Right ventricle myocardium inferior (tissue), 1 donor: ENCODE measurements at places on chromosomes 7 and 10. TPM values are rescaled to one million over a fixed set of nuclear protein-coding genes. Genes with fewer than 3 reads are reported as not detected.

DNA sequence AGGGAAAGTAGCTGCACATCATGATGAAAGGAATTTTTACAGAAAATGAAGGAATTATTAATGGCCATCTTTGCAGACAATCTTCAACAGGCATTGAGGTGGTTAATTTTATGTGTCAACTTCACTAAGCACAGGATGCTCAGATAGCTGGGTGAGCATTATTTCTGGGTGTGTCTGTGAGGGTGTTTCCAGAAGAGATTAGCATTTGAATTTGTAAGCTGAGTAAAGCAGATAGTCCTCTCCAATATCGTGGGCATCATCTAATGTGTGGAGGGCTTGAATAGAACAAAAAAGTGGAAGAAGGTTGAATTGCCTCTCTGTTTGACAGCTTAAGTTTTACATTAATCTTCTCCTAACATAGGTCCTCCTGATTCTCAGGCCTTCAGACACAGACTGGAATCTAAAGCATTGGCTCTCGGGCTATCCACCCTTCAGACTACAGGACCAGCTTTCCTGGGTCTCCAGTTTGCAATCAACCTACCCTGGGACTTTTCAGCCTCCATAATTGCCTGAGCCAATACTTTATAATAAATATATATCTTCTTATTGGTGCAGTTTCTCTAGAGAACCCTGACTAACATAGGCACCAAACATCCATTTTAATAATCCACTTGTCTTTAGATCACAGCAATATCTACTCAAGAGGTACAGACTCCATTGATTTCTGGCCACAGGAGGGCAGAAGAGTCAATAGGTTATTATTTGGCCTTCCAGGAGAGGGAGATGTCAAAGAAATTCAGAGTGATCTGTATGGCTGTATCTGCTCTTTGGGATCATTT lies 10.5 kb upstream of the CRPPA start:
- DNase-seq, result no peak

GRCh38 chr10:95837783-95838182 lies 70.0 kb upstream of the CC2D2B start:
- DNase-seq, result no peak

DNA sequence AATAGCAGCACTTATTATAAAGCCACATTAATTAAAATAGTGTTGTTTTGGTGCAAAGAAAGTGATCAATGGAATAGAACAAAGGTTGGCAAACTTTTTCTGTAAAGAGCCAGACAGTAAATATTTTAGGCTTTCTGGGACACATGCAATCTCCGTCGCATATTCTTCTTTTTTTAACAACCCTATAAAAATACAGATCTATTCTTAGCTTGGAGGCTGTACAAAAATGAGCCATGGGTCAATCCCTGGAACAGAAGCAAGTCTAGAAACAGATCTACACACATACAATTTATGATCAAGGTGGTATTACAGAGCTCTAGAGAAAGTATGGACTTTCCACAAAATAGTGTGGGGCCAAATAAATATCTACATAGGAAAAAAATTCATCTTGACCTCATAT lies 71.8 kb downstream of the ARHGAP21 start:
- DNase-seq, result no peak

DNA sequence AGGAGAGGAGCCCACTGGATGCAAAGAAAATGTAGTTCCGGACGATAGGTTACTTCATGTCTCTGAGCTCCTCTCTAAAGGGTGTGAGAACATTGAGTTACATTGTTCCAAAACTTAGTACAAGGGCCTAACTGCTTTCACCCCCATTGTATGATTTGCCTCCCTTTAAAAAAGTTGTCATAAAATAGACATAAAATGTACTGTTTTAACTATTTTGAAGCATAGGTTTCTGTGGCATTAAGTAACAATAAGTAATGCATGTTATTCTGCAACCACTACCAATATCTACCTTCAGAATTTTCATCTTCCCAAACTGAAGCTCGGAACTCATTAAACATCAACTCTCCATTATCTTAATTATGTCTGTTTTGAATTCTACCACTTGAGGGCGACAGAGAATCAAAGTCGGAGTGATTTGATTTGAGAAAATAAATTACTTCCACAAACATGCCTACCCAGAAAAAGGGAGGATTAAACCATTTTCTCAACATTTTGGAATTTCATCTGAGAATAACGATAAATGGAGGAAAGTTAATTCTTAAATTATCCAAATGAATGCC lies 2.7 kb downstream of the IGFBP1 start:
- no peak for DNase-seq

- DNase-seq, result no peak
Observed at GRCh38 chr10:43174969-43175368, 36.7 kb downstream of the CSGALNACT2 start.

DNA sequence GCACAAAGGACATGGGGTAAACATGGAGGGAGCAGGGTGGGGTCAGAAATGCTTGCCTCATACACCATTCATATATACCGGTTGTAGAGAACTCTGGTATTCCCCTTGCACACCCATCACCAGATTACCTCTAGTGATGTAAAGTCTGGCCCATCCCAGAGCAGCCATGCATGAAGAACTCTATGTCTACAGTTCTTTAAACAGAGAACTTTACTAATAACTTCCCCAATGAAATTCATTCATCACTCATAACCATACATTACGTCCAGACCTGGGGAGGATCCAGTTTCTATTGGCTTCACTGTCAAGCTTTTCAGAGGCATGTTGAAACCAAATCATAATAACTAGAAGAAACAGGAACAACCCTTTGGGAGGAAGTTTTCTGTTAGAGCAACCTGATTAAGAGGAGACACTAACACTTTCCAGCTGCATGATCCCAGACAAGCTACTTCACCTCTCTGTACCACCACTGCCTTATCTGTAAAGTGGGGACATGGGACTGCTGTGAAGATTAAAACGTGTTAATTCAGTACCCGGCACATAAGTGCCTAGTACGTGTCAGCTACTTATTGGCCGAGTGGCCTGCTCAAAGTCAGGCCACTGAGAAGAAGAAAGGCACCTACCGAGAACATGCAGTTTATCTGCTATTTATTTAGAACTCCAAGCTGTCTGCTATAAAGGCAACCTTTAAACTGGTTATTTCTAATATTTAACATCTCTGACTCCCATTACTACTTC lies 59.7 kb downstream of the IGF2BP3 start:
- no peak for DNase-seq

DNA sequence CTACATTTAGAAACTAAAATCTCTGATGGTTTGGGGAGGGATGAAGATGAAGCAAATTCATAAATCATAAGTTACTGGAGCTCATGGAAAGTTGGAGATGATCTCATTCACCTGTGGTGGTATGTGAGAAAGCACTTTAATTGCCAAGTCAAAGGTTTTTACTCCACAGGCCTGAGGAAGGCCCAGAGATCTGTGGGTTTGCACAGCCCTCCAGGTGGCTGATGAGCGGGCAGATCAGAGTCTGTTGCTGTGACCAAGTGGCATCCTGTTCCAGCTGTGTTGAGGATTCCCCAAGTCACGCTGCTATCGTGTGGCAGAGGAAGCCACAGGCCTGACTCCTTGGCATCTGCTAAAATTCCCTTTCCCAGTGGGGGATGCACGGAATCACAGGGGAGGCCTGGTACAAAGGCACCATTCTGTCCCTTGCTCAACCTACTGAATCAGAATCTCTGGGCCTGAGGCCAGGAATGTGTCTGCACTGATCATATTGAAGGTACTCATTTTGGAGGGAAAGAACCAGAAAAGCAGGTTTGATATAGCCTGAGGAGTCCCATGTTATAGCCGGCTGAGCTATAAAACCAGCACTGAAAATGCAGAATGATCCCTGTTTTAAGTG lies 19.7 kb upstream of the DDC start:
- no peak for DNase-seq

DNA sequence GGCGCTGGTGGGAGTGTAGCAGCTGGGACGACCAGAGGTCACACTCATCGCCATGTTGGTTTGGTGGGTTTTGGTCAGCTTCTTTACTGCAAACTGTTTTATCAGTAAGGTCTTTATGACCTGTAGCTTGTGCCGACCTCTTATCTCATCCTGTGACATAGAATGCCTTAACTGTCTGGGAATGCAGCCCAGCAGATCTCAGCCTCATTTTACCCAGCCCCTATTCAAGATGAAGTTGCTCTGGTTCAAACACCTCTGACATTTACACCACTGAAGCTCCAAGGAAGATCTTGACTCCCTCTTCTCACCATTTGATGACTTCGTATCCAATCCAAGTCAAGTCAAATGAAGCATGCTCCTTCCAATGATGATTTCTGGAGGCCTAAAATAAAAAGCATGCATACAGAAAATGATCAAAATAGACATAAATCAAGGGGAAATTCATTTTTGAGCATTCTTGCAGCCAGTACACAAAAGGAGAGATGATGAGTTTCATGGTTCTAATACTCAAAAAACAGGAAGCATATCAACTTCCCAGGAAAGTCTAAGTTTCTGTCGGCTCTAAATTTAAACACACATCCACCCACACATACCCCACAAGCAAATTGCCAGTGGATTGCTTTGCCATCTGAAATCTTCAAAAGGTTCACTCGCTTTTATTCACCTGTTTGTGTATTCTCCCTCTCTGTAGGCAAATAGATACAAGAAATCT lies 2.4 kb upstream of the PSMG3 start:
- no peak for DNase-seq

DNA sequence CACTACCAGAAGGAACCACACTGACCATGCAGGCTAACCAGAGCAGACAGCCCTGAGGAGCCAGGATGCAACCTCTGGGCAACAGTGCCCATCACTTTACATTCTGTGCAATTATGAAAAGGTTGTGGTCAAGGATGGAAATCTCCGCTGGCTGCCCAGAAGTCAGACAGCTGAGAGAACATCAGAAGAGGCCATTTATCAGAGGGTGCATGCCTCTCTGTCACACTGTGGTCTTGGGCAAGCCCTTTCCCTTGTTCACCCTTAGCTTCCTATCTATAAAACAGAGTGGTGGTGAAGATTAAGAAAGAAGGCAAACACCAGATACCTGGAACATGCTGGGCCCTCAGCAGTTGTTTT lies 120.7 kb upstream of the GDF10 start:
- no peak for DNase-seq

DNA sequence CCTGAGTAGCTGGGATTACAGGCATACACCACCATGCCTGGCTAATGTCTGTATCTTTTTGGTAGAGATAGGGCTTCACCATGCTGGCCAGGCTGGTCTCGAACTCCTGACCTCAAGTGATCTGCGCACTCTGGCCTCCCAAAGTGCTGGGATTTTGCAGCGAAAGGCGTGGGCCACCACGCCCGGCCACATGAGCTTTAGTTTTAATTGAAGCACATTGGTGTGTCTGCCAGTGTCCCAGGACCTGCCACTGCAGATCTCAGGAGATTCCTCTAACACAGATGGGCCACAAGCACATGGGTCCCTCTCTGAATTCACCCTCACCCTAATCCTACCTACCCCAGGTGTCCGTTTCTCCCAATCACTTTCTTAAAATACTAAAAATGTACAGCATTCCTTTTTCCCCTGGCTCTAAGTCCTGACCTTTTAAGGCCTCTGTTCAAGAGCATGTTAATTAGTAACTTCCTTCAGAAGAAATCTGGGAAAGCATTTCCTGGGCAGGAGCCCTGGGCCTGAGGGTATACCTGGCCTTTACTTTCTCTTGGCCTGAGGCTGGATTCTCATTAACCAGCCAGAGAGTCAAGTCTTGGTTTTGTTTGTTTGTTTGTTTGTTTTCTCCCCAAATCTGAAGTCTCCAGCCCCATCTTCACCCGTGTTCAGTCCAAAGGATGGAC lies 82.6 kb downstream of the PRPF18 start:
- DNase-seq, result no peak

GRCh38 chr7:55117286-55117685 lies 98.5 kb downstream of the EGFR start:
- no peak for DNase-seq

GRCh38 chr10:132787495-132788179 lies 1.7 kb upstream of the NKX6-2 start:
- DNase-seq, result no peak

DNA sequence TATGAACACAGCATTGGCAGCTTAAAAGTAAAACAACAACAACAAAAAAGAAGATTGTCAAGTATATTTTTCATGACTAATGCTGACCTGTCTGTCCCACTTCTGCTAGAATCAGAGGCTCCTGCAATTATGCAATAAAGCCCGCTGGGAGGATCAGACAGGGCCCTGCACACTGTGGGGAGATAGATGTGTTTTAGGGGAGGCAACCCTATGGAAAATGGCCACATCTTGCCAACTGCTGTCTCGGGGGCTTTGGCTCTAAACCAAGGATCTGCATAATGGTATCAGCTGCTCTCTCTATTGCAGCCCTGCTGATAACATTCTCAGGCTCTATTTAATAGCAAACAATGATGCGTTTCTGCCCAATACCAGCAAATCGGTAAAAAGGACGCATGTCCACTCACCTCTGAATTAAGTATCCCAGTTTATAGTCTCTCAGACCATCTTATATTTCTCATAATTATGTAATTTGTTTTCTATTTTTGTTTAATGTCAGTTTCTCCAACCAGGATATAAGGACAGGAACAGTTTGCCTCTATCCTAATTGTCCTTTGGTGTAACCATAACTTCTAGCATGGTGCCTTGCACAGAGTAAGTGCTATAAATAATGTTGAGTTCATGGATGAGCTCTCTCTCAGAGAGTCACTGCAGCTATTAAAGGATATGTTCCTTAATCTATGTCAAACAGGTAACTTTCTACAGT lies 15.3 kb upstream of the PRKAR2B start:
- no peak for DNase-seq

DNA sequence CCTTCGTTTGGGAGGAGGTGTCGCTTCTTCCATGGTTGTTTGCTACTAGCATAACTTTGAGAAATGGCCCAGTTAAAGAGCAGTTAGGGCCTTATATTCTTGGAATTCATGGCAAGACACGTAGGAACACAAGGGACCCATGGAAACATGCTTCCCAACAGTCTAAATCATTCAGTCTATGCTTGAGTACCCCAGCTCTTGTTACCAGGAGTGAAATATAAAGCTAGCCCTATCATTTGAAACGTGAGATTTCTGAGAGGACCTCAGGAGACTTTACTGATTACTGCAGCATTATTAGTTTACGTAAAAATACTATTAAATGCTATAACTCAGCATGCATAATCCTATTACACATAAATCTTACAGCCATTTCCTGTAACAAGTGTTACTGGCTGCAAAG lies 328.6 kb upstream of the CDC14C start:
- no peak for DNase-seq

DNA sequence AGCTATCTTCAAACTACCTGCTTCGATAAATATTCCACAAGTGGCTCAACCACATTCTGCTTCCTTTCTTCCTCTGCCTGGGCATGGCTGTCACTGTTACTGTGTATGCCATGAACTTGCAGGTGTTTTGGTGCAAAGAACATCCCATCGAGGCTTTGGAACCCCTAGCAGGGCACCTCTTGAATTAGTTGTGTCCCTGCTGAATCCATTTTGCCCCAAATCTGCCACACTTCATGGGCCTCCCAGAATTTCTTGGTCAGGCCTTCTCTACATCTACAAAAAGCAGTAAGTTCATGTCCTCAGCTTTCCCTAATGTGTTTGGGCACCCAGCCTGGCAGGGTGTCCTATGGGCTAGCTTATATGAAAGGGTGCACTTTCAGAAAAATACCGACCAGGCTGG lies 53.6 kb downstream of the AKR1B1 start:
- DNase-seq, result no peak

ZNF736 gene
- 3.4 TPM for total RNA-seq

SPDYE5 gene
- not detected for total RNA-seq

EN2 gene
- total RNA-seq, result 0.11 TPM

TMEM236 gene
- total RNA-seq, result 0.51 TPM

TMEM225B gene
- total RNA-seq, result not detected

ASAH2B gene
- 3.4 TPM for total RNA-seq

SPACDR gene
- total RNA-seq, result 0.35 TPM

SEMA3A gene
- 1.7 TPM for total RNA-seq

IL6 gene
- total RNA-seq, result 0.60 TPM

SPDYE6 gene
- not detected for total RNA-seq

SPDYE1 gene
- total RNA-seq, result not detected

AOC1 gene
- 0.27 TPM for total RNA-seq

LHFPL3 gene
- not detected for total RNA-seq

FAM24B gene
- total RNA-seq, result 1.0 TPM
